Karpas-422 (cell line): ENCODE measurements at places on chromosomes 13 and 19. TPM values are rescaled to one million over a fixed set of nuclear protein-coding genes. Genes with fewer than 3 reads are reported as not detected.
A peak's percentile ranks its signal among the peaks of the same experiment; 100 is the strongest.

- DNase-seq: no peak
These were observed 106.7 kb upstream of the UBAC2 start for GRCh38 chr13:99093997-99094396.

The GNG7 gene
- 0.19 and 1.3 TPM in 2 replicates for total RNA-seq

- no peak for DNase-seq
These were observed 77.7 kb upstream of the MYO16 start for GRCh38 chr13:108551674-108552073.

The PSG11 gene
- not detected in 2 replicates for total RNA-seq

The TNFSF13B gene
- 1.1 and 1.3 TPM in 2 replicates for total RNA-seq

DNA sequence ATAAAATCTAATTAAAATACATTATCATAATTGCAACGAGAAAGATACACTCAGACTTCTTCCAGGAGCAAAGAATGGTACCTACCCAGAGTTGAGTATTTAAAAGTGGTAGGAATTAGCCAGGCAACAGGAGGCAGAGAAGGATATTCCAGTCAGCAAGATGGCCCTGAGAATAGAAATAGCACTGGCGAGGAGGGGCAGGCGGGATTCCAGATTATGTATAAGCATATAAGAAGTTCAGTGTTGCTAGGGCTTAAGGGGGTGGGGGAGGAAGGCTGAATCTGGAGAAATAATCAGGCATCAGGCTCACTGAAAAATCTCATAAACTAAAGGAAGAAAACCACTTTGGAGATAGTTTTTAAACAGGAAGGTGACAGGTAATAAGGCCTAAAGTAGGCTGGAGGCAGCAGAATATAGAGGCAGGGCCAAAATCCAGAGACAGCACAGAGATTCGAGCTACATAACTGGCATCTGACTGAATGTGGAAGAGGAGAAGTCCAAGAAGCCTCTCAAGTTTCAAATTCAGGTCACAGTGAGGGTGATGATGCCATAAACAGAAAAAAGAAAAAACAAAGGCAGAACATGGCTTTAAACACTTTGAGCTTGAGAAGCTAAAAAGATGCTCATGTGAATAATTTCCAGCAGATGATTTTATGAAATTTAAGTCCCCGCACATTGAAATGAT is 7.5 kb downstream of the KPNA3 start:
- no peak for DNase-seq

DNA sequence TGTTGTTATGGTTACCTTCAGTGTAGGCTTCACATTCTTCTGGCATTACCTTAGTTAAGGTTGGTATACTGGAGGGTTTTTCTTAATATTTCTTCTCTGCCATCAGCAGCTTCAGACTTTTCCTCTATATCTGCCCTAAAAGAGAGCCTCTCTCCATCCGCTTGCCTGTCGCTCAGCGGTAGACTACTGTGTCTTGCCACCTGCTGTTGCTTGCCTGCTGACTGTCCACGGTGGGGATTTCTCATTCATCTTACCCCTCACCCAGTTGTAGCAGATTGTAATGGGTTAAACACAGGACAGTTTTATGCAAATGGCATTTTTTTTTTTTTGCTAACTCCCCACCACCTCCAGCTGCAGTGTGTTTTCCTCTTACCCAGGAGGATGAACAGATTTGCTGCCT is 577.2 kb downstream of the SLITRK5 start:
- no peak for DNase-seq

The ZNF112 gene
- not detected in 2 replicates for total RNA-seq

DNA sequence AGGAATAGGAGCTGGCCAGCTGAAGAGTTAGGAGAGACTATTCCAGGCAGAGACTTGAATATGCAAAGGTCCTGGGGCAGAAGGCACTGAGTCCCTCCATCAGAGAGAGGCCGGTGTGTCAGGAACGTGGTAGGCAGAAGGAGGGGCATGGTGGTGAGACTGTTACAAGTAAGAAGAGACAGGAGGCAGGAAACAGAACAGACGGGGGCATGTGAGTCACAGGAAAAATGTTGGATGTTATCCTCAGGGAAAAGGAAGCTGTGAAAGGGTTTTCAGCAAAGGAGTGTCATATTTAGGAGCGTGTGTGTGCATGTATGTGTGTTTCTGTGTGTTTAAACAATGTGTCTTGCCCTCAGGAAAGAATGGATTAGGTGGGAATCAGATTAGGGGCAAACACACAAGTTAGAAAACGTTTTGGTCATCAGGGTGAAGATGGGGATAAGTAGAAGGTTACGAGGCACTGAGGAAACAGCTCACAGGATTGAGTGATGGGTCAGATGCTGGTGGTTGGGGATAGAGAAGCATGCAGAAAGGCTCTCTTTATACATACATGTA is 1.1 kb downstream of the EDDM13 start:
- DNase-seq: no peak

The ATP1A3 gene
- 22.4 and 26.6 TPM in 2 replicates for total RNA-seq

DNA sequence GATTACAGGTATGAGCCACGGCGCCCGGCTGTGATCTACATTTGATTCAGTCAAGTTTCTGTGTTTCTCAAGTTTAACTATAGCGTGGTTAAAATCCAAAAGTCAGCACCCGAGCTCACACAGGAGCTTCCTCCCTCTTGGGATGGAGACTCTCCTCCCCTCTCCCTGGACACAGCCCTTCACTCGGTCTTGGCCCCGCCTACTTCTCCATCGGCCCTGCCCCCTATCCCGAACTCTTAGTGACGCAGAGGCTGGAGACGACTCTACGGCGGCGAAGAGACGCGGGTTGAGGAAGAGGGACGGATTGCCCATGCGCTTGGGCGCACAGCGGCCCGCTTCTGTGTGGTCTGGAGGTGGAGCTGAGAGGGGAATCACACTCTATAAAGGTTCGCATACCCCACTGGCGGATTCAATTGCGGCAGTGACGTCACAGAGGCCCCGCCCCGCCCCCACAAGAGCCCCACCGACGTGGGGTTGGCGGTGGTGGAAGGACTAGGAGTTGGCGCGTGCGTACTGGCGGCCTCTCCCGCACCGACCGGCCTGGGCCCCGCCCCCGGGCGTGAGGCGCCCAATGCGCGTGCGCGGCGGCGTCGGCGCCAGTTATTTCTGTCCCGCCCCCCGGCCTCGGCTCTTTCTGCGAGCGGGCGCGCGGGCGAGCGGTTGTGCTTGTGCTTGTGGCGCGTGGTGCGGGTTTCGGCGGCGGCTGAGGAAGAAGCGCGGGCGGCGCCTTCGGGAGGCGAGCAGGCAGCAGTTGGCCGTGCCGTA is at the start of gene TRIM28:
TSS of gene TRIM28 (plus strand) at position 239 of the 765 bp plus-strand sequence. CDS start 694 bp downstream, outside the sequence.
- DNase-seq: peak; percentile 97
